Kasumi-1 (cell line): ENCODE measurements at places on chromosomes 12 and 14.
A peak's percentile ranks its signal among the peaks of the same experiment; 100 is the strongest.

- no peak for DNase-seq
These were observed 39.0 kb upstream of the SFSWAP start for GRCh38 chr12:131671871-131672270.

DNA sequence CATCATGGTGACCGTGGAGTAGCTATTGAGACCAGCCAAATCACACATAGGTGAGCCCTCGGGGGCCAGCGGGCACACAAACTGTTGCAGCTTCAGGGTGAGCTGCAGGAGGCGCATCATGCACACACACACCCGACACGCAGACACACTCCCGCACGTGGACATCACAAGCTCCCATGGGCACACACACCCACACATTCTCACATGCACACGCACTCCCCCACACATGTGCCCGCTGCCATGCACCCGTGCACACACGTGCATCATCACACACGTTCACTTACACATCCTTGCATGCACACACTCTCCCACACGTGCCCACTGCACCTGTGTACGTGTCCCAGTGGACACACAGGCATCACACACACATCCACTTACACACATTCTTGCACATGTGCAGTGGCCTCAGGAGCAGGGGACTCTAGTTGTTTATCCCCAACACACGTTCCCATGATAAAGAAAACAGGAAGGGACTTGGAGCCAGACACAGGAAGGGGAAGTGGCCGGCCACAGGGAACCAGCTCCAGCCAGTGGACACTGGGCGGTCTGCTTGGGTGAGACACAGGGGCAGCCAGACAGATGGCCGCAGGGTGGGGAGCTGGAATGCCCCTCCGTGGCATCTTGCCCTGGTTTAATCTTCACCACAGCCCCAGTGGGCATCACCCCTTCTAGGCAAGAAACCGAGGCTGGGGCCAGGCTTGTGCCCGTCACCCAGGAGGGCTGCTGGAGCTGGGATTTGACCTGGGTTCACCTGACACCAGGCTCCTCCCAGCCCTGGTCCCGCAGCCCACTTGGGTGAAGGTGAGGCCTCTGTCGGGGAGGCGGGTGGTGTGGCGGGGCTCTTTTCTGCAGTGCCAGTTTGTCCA is 49.7 kb downstream of the CYP46A1 start:
- DNase-seq = no peak

DNA sequence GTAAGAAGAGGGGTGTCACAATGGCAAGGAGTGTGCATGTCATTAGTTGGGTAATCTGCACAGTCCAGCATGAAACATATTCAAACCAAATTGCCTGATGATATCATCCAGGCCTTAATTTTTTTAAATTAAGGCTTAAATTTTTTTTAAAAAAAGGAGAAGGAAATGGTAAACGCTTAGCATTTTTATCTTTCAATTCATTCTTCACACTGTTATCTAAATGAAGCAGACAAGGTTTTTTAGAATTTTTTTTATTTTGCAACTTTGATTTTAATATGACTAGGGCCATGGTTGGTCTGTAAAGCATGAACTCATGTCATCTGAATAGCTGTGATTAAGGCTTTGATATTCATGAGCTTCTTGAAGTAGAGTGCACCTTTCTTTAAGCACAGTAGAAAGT is 362.5 kb downstream of the SYT1 start:
- DNase-seq = no peak

- no peak for DNase-seq
These were observed 14.8 kb downstream of the ACOT6 start for GRCh38 chr14:73627151-73627558.

DNA sequence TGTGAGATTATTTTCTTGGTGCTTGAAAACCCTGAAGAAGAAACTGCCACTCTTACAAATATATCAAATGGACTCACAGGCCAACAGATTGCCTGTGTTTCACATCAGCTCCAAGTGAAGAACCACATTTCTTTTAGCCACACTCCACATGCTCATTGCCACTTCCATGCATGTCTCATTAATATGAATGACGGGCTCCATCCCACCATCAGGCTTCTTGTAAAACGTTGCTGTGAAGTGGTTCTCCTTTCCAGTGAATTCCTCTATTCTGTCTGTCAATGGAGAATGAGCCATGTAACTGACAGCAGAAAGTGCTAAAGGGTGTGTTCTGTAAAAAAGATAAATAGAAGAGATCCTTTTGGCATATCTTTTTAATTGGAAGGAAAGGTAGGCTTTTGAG is 188.2 kb upstream of the RMST start:
- no peak for DNase-seq

GRCh38 chr14:50520947-50521815 is 11.2 kb downstream of the MAP4K5 start:
- DNase-seq = no peak

DNA sequence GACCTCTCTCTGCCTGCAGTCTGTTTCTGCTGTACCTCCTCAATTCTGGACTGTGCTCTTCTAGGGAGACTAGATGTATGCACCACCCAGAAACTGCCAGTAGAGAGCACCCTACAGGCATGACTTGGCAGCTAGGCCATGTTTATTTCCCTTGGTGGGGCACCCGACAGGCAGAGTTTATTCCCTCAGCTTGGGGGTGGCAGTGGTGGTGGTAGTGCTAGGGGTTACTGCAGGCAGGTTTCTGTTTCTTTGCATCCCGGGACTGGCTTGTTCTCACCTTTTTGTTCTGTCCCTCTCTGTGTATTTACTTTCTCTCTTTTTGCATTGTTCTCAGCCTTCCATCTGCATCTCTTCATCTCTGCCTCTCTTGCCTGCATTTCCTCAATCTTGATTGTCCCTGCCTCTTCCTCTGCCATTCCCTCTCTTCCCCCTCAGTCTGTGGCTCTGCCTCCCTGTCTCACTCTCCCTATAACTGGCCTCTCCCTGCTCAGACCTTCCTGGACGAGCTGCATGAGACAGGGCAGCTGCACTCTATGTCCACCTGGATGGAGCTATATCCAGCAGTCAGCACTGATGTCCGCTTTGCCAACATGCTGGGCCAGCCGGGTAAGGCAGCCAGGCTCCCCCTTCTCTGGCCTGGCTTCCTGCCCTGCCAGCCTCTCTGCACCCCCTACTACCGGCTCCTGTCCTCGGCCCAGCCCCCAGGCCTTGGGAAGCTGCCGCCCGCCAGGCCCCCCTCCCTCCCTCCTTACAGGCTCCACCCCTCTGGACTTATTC is 13.8 kb downstream of the PRPF40B start:
- peak; percentile 81 for DNase-seq

GRCh38 chr12:110590806-110591326 is 7.7 kb upstream of the PPTC7 start:
- DNase-seq = peak; percentile 83

DNA sequence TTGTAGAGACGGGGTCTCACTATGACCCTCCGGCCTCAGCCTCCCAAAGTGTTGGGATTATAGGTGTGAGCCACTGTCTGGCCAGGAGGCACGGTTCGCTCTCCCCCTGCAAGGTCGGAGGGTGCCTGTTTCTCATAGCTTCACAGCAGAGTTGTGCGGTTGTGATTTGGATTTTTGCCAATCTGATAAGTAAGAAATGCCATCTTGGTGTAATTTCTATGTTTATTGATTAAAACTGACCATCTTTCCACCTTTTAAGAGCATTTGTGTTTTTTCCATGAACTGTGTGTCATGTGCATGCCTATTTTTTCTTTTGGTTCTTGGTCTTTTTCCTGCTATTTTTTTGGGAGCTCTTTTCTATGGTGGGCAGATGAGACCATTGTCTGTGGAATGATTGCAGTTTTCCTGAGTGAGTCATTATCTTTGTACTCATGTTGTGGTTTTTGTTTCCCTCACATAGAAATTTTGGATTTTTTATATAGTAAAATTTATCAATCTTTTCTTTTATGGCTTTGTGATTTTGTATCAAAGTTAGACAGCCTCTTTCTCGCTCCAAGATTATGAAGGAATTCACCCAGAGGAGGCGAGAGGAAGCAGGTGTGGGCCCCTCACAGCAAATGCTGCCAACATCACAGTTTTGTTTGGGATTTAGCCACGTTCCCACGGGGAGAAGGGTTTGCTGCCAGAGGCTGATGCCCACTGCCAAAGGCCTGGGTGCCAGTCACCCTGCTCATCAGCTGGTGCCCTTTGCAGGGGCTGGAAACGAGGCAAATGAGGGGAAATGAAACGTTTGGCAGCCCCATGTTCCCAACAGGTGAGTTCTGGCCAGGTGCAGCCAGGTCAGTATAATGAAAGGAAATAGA is 47.2 kb downstream of the RFX4 start:
- no peak for DNase-seq

DNA sequence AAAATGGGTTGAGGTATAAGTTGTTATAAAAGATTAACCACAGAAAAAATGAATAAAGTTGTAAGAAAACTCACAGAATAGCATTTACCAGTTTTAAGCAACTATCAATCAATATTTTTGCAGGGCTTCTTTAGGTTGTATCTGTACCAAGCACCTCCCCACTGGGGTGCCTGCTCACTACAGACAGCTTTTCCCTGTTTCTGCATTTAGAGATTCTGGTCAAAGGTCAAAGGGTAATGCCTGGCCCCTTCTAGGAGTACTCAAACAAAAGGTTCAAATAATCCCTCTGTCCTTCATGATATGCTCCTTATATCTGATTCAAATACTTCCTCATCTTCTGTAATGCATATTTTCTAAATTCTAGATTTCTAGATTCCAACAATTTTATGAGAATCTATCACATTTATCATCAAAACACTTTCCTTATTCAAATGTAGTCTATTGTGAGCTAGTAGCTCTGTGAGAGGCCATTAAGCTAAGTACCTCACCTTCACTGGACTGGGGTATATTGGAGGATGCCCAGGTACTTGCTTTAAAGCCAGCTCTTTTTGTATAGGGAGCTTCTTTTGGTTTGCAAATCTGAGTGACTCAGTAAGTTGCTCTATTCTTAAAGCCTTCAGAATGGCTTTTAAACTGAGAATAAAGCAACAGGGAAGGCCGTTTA is 120.7 kb upstream of the PTPRB start:
- no peak for DNase-seq

DNA sequence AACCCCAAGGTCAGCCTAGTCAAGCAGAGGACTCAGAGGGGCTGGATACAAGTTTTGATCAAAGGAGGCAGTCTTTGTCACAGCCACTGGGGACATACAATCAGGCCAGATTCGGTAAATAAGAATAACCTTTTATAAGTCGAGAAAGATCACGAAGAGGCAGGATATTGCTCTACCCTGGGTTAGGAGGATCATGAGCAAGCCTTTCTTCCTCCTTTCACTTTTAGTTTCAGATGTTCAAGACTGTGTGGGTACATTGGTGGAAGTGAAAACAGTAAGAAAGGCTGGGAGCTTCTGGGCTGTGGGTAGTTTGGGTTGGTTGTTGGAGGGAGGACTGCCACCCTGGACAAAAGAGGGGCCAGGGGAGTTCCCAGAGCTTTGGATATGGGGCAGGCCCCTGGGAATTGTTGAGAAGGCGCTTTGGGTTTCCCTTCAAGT is 127.7 kb downstream of the SNAPC1 start:
- DNase-seq = no peak

DNA sequence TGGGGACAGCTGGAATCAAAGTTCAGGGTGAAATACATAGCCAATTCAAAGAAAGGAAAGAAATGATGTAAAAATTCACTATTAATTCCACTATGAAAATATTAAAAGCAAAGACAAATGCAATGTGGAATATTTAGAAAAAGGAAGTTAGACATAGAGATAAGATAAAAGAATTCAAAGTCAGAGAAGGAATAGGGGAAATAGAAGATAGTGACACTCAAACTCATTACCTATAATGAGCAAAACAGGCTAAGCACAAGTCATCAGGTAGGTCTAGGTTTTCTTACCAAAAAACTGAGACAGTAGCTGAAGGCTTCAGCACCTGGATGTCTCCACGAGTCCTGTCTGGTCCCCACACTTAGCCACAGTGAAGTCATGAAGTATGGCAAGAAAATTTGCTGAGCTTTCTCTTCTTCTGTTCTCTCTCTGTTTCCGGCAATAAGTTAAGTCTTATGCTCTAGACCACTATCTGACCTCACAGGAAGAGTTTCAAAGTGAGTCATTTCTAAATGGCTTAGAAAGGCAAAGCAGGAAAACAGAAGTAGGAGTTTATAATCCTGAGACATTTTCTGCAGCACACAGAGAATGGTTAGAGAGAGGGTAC is at the start of gene C3AR1:
TSS of gene C3AR1 (minus strand) at position 369 of the 604 bp plus-strand sequence. CDS start 6,174 bp downstream, outside the sequence.
- DNase-seq = peak; percentile 79

DNA sequence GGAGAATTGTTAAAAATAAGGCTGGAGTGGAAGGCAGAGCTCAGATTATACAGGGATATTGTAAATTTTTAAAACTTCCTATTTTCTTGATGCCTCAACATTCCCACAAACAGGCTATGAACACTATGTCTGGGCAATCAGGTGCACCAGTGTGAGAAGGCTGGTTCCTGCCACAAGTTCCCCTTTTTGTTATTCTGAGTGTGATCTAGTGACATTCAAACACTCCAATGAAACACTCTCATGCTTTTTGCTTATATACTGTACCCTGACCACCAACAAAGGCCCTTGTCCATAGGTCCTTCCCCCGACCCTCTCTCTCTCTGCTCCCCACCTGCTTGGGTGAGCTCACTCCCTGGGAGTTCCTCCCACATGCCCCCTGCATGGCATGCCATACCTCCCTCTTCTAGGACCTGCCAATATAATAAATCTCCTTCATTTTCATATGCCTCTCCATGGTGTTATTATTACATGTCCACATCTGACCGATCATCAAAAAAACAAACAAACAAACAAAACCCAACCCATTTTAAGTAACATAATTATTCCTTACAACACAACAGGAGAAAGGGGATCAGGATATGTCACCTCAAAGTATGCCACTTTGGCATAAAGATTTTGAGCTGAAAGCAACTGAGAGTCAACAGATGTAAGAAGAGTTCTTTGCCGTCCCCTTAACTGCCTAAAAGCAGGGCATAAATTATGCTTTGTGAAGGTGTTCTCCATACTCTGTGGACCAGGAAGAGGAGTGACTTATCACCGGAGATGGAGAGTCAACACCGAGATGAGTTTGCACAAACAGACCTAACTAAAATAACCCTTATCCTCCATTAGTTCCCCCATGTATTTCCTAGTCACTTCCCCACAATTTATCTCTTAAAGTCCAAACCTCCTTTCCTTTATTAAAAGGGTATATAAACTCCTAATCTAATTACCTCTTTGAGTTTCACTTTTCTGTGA is 42.5 kb upstream of the CATSPERB start:
- peak; percentile 25 for DNase-seq

DNA sequence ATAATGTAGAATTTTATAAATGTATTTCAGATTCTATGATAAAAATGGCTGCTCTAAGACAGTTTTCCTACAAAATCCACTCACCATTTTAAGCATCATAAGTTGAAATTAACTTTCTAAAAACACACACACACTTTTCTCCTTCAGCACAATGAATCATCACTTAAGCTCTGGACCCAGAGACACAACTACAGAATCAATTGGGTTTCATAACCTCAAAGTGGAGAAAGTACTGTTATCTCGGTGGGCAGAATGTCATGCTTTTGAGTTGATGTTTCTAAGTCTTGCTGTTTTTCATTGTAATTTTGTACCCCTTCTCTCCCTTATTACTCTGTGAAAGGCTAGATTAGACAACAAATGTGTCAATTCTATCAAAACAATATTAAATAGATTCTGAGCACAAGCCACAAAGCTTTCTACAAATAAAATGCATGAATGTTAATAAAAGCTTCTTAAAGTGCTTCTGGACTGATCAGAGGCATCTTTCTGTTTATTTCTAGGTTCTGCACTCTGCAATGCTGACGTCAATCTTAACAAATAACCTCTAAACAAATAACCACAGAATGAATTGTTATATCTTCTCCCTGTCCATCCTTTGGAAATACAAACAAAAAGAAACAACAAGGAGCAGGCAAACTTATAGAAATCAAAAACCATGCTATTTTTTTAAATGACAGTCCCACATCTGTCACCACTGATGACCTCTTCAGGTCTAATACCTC is 8.2 kb downstream of the IPO8 start:
- DNase-seq = no peak

GRCh38 chr12:124490584-124491305 is 76.7 kb downstream of the NCOR2 start:
- no peak for DNase-seq
